ENCODE measurements at places on chromosomes 4 and X.

DNA sequence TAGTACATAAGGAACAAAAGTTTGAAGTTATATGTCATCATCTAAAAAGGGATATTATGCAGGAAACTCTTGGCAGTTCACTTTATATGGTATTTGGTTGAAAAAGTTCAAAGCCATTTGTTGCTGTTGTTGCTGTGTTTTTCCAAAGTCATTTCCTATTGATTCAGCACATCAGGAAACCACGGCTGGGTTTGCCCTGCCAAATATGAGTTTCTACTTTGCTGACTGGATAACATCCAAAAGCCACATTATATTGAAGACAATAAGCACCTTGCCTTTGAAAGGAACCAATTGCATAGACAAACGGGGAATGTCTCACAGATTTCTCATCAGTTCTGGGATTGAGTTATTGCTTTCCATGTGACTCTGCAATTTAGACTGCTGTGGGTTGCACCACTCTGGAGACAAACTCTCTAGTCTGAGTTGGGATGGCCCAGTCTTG lies 206.1 kb downstream of the SLC39A8 start:
- DNase-seq, result no peak

DNA sequence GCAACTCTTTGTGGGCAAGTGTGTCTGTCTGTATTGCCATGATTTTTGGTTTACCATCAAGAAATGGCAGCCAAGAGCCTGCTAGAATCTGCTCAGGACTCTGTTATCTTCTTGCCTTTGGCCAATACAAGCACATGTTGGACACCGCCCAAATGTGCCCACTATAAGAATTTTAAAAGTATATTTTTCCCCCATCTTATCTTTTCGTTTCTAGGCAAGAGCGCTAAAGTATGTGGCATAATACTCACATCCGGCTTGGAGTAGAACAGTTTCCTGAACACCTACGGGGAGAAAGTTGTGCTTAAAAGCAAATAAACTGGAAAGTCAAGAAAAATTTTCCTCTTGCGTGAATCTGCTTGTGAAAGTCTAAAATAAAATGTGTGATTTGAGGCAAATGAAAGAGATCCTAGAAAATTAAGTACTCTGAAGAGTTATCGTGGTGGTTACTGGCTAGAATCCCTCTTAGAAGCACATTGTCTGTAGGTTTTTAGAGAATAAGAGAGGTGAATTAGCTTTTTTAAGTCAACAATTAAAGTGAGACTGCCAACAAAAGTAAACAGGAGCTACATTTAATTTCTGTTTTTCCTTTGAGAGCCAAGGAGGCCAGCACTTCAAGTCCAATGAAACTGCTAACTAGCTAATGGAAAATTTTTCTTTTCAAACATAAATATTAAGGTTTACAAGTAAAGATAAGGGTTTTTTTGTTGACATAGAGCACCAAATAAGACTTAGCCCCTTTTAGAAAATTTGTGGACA lies 220.2 kb downstream of the SOWAHB start:
- no peak for DNase-seq

- DNase-seq, result no peak
These were observed 27.0 kb upstream of the ADH1C start for GRCh38 chr4:99379571-99379970.

DNA sequence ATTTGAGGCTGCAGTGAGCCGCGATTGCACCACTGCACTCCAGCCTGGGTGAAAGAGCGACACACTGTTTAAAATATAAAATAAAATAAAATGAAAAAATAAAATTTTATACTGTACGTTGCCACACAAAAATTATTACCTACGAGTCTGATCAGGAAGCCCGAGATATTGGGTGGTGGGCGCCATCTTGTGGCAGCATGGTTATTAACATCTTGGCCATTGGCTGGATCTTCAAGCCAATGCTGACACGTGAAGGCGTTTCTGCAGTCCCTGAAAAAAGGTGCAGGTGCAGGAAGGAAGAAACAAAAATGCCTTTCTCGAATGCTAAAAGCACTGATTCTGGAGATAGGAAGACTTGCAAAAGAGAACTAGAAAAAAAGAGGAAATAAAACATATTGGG lies 4.9 kb upstream of the TLR8 start:
- no peak for DNase-seq

- no peak for DNase-seq
These were observed 1049.0 kb upstream of the GRIA3 start for GRCh38 chrX:122135070-122135469.

GRCh38 chr4:158782551-158783360 lies 13.9 kb downstream of the FNIP2 start:
- no peak for DNase-seq

DNA sequence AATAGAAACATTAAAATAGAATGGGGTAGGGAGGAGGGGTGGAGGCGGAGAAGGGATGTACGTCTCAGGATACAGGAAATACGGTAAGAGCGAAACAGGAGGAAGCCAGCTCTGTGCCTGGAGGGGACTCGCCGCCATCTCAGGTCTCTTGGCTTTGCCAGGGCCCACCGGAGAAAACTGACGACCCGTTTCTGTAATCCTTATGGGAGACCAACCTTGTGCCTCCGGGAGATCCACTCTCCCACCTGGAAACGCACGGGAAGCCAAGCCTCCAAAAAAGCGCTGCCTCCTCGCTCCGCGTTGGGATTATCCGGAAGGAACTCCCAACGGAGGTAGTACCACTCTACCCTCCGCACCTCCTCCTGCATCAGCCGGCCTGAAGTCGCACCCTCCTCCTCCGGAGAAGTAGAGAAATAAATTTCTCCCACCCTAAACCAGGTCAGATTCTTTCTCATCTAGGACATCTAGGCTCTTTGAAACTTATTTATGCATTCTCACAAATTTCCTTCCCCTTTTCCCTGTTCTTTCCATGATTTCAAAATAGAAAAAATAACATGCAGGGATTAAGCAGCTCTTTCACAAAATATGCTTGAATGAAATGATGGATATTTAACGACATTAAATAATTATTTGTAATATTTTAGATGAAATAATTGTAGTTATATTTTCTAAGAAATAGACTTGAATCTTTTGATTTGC lies at the start of gene NBDY:
TSS of gene NBDY (plus strand) at position 92 of the 699 bp plus-strand sequence. CDS start at position 203, 111 bp downstream.
- no peak for DNase-seq

- no peak for DNase-seq
These were observed 53.3 kb downstream of the JADE1 start for GRCh38 chr4:128862608-128863311.
